ENCODE measurements at places on chromosomes 7 and 10.
A peak's percentile ranks its signal among the peaks of the same experiment; 100 is the strongest.

GRCh38 chr10:96188916-96189315 is 58.8 kb downstream of the ZNF518A start:
- DNase-seq: peak; percentile 42

GRCh38 chr10:118330295-118331076 is 11.6 kb downstream of the FAM204A start:
- no peak for DNase-seq

- no peak for DNase-seq
Observed at GRCh38 chr10:32148864-32149251, 92.6 kb upstream of the KIF5B start.

DNA sequence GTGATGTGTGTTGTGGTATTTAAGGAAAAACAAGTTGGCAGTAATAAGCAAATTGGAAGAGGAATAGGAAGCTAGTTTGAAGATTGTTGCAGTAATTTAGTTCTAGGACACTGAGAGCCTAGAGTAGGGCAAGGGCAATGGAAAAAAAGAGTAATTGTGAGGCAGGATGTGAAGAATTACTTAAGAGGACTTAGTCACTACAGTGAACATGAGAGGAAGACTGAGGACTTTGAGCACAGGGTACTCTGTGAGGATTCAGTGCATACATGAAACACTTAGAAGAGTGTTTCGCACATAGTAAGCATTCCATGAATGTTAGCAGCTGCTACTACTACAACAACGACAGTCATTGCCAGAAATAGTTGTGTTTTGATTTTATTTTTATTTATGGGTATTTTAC is 30.9 kb upstream of the DKK1 start:
- peak; percentile 1 for DNase-seq

DNA sequence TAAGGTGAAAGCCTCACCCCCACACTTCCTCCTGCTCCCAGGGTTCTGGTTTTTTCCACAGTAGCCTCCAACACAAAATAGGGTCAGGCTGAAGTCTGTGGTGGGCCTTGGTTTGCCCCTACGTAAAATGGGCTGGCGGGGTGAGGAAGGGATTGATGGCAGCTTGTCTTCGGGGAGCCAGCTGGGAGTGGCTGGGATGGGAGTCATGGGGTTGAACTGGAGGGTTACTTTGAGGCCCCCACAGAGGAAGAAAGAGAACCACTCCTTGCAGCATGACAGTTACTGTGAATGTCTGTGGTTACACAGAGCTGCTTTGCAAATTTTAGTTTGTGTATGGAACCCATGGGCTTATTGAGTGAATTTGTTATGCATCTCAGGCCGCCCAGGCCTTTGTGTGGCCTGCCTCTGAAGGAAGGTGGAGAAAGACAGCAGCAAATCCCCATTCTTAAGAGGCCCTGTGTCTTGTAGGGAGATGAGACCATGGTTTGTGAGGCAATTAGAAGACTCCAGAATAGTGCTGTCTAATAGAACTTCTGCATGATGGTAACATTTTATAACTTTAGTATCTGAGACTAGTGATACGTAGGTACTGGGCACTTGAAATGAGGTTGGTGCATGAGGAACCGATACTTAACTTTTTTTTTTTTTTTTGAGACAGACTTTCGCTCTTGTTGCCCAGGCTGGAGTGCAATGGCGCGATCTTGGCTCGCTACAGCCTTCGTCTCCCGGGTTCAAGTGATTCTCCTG is 8.1 kb downstream of the TRIM8 start:
- DNase-seq: no peak

- DNase-seq: no peak
Observed at GRCh38 chr10:131099028-131099726, 212.3 kb downstream of the TCERG1L start.

- no peak for DNase-seq
Observed at GRCh38 chr7:77458786-77459185, 42.6 kb upstream of the GSAP start.

- DNase-seq: no peak
Observed at GRCh38 chr7:127478024-127478355, 85.5 kb upstream of the ZNF800 start.

- no peak for DNase-seq
Observed at GRCh38 chr7:55549457-55549856, 22.8 kb downstream of the VOPP1 start.

DNA sequence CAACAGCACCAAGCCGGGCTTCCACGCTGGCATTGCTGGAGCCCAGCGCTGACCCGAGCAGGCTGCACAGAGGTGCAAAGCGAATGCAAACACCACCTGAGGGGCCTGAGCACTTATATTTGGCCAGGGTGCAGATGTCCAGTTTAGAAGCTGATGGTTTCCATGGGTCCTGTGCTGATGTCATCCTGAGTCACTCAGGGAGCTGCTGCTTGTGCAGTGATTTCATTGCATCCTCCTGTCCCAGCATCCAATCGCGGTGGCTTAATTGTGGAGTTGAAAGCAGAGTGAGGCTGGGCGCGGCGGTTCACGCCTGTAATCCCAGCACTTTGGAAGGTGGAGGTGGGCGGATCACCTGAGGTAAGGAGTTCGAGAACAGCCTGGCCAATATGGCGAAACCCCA is 410.2 kb upstream of the KLF6 start:
- peak; percentile 69 for DNase-seq

GRCh38 chr10:119597405-119598186 is 832 bp upstream of the TIAL1 start:
- DNase-seq: no peak

- DNase-seq: no peak
Observed at GRCh38 chr7:33503014-33503413, 373.6 kb downstream of the BBS9 start.

GRCh38 chr7:30877015-30877769 is 34.5 kb upstream of the AQP1 start:
- no peak for DNase-seq

GRCh38 chr10:17238445-17239291 is 10.6 kb downstream of the VIM start:
- DNase-seq: peak; percentile 78
